ENCODE measurements at places on chromosomes 1 and 21.
A peak's percentile ranks its signal among the peaks of the same experiment; 100 is the strongest.

DNA sequence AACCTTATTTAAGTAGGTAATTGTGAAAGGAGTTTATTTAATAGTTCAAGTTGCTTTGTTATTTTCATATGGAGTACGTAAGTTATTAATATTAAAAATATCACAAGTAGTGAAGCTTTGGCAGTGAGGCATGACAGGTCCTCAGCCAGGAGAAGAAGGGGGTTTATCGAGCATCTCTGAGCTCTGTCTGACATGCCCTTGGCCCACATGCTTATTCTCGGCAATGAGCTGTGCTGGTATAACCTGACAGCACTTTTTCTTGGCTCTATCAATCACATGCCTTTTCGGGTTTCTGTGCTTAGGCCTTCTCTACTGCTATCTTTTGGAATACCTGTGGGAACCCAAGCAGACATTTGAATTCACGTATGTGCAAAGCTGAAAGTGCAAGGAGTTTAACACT lies 84.8 kb downstream of the OLFM3 start:
- no peak for DNase-seq

GRCh38 chr1:19646377-19647319 lies 2.5 kb downstream of the NBL1 start:
- no peak for DNase-seq

DNA sequence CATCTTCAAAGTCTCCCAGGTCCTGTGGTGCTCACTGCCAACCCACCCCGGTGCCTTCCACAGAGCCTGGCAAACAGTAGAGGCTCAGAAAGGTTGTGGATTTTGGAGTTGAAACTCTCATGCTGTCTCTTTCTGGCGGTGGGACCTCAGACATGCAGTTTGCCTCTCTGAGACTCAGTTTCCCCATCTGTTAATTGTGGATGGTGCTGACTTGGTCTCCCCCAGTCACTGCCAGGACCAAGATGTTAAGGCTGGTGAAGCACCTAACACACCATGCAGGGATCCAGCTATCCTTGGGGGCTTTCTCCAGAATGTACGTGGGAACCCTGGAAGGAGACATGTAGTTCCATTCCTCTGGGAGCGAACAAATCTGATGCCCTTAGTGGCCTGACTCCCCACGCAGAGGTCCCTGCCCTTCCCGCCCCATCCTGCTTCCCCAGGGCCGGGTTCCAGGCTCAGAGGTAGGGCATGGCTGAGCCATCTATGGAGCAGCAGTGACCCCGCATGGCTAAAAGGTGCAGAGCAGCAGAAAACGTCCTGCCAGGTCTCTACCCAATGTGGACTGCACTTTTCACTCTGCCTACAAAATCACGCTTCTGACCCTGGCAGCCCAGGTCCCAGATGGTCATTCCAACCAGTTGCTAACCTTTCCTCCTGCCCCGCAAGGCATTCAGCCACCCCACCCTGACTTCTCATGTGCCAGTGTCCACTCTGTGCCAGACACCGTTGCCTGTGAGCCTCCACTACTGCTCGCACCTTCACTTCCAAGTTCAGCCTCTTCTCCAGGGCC lies 9.2 kb upstream of the TTC22 start:
- peak; percentile 42 for DNase-seq

GRCh38 chr1:82586473-82586872 lies 785.7 kb downstream of the ADGRL2 start:
- DNase-seq, result no peak

DNA sequence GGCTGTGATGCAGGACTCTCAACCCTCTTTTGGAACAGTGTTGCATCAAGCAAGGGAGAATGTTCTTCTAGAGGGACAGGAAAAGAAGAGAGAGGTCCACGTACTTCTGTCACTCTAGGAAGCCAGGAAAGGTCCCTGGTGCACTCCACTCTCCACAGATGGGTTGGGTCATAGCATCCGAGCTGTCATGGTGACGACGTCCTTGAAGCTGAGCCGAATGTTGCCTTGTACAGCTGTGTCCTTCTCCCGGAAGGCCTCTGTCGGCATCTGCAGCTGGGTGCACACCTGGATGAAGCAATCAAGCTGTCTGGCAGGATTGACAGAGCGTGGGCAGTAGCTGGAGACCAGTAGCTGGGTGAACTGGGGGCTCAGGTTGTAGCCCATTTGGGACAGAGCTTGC lies 12.5 kb downstream of the MDM4 start:
- DNase-seq, result no peak

GRCh38 chr21:43985690-43986251 lies 26.3 kb upstream of the TRAPPC10 start:
- no peak for DNase-seq

DNA sequence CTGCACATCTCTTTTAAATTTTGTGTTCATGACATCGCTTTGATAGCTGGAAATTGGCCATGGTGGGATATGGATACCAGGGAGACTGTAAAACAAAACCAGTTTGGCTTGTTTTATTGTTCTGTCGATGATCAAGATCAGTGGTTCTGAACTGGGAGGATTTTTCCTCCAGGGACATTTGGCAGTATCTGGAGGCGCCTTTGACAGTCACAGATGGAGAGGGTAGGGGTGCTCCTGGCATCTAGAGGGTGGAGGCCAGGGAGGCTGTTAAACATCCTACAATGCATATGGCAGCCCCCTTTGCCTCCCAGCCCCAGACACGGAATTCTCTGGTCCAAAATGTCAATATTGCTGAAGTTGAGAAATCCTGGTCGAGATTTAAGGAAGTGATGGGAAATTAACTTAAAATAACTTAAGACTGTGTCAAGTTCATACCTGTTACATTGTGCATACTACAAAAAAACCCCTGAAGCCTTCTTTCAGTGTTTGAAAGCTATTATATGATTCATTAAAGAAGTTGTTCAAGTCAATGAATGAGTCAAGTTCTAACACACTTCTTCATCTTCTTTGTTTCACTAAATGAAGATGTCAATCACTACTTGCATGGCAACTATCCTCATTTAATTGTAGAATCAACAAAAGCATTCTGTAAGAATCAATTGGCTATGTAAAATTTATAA lies 150.9 kb downstream of the KCNJ6 start:
- no peak for DNase-seq

GRCh38 chr21:31604591-31605190 lies 54.8 kb upstream of the SOD1 start:
- DNase-seq, result peak; percentile 54

DNA sequence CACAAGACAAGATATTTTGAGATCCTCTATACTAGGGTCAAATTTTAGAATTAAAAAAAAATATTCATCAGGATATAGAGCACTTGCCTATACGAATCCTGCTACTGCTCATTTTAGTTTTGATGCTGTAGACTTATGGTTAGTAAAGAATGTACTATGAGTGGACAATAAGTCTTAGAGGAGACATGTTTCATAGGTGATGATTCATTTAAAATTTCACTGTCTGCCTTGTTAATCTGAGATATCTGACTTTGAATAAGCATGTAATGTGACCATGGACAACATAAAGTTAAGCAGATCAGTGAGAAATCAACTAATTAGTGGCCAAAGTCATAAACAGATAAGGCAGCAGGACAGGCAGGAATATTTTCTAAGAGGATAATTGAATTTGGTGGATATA lies 106.8 kb upstream of the HP1BP3 start:
- no peak for DNase-seq

GRCh38 chr1:9331558-9332346 lies 39.1 kb downstream of the SPSB1 start:
- no peak for DNase-seq

DNA sequence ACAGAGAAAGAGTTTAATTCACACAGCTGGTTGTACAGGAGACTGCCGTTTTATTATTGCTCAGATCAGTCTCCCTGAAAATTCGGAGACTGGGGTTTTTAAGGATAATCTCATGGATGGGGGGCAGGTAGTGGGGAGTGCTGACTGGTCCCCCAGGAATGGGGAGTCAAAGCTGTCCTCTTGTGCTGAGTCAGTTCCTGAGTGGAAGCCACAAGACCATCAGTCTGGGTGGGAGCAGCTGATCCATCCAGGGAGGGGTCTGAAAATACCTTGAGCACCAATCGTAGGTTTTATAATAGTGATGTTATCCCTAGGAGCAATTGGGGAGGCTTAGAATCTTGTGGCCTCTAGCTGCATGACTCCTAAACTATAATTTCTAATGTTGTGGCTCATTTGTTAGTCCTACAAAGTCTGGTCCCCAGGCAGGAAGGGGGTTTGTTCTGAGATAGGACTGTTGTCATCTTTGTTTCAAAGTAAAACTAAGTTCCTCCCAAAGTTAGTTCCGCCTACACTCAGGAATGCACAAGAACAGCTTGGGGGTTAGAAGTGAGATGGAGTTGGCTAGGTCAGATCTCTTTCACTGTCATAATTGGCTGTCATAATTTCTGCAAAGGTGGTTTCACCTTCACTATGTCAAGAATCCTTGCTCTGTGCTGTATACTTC lies 50.3 kb downstream of the TRAF5 start:
- DNase-seq, result no peak

All from T-helper 2 cell treated with Interferon-gamma antibody and Interleukin-4, amounts not matched to agents 5 μg/mL and 100 μg/mL, for 36 hours (primary cell).